T-cell (primary cell): ENCODE measurements at places on chromosomes 2 and 18. TPM values are rescaled to one million over a fixed set of nuclear protein-coding genes. Genes with fewer than 3 reads are reported as not detected.

GRCh38 chr2:121491518-121491917 lies 39.2 kb upstream of the RNU4ATAC start:
- H3K36me3 ChIP-seq: no peaks in the 10 kb centered on the region
- no peaks in the 10 kb centered on the region for H3K27me3 ChIP-seq
- no peak overlapping the region for H3K27ac ChIP-seq
- no peak overlapping the region for H3K4me3 ChIP-seq

DNA sequence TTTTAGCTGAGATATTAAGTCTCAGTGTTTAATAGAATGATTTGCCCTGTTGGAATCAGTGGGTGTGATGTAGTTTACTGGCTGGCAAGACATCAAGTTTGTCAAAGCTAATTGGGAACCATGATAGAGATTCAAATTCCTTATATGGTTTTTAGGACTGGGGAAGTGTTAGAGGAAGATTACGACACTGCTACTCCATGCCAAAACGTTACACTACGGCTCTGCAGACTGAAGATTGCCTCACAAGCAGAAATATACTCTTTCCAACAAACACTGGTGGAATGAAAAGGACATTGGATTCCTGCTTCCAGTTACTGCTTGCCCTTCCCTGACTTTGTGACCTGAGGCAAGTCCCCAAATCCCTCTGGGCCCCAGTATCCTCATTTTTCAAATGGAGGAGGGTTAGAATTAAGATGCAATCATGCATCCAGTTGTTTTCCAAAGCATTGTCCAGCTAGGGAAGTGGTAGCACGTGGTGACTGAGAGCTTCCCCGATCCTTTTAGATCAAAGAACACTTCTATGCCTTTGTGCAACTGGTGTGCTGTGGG lies 147.6 kb downstream of the CDC42EP3 start:
- H3K4me1 ChIP-seq: no peaks in the 10 kb centered on the region
- no peak overlapping the region for H3K4me3 ChIP-seq
- no peaks in the 10 kb centered on the region for H3K36me3 ChIP-seq
- DNase-seq: no peak
- H3K27me3 ChIP-seq: no peaks in the 10 kb centered on the region

The PRSS56 gene
- total RNA-seq: not detected

DNA sequence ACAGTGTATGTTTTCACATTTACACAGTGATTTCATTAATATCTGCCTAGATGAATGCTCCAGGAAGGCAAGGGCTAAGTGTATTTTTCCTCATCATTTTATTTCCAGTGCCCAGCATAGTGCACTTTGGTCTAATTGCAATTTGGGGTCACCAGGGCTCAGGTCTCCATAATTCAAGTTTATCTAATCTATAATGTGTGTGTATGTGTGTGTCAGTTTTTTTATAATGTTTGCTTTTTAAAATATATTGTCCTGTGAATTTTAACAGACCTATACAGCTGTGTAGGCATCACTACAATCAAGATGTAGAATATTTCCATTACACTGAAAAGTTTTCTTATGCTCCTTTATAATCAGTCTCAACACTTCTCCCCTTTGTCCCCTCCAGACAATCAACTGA lies 620.4 kb downstream of the STK39 start:
- H3K36me3 ChIP-seq: no peaks in the 10 kb centered on the region
- H3K4me3 ChIP-seq: no peak overlapping the region
- H3K27me3 ChIP-seq: no peaks in the 10 kb centered on the region
- H3K27ac ChIP-seq: no peak overlapping the region
- DNase-seq: no peak

GRCh38 chr2:50641633-50642032 lies 390.3 kb downstream of the NRXN1 start:
- no peak overlapping the region for H3K4me3 ChIP-seq
- no peak overlapping the region for H3K27ac ChIP-seq
- no peaks in the 10 kb centered on the region for H3K27me3 ChIP-seq
- H3K36me3 ChIP-seq: no peaks in the 10 kb centered on the region
- no peak for DNase-seq
- no peaks in the 10 kb centered on the region for H3K4me1 ChIP-seq

DNA sequence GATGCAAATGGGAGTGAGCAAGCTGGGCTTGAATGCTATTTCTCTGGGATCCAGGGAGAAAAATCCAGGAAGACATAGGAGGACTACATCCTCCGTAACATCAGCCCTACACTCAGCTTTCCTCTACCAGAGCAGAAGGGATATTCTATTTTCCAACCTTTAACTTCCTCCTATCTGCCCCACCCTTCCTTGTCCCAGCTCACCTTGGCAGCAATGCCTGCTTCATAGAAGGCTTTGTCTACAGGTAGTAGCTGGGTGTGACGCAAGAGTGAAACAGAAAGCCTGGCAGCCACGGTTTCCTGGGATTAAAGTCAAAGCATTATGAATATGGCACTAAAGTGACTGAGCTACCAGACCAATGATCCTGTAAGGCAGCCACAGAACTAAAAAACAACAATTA lies 3.9 kb downstream of the KRTCAP3 start:
- H3K27ac ChIP-seq: no peak overlapping the region
- no peak overlapping the region for H3K4me3 ChIP-seq
- H3K27me3 ChIP-seq: no peaks in the 10 kb centered on the region
- DNase-seq: no peak
- peaks cover 3% of the 10 kb centered on the region for H3K4me1 ChIP-seq
- H3K36me3 ChIP-seq: peaks cover 15% of the 10 kb centered on the region

The PLGLB2 gene
- 0.82 TPM for total RNA-seq

GRCh38 chr18:10020171-10020570 lies 106.4 kb downstream of the VAPA start:
- no peak for DNase-seq
- H3K27ac ChIP-seq: no peak overlapping the region
- no peaks in the 10 kb centered on the region for H3K4me1 ChIP-seq
- no peak overlapping the region for H3K4me3 ChIP-seq
- H3K27me3 ChIP-seq: no peaks in the 10 kb centered on the region

The IL37 gene
- total RNA-seq: not detected

DNA sequence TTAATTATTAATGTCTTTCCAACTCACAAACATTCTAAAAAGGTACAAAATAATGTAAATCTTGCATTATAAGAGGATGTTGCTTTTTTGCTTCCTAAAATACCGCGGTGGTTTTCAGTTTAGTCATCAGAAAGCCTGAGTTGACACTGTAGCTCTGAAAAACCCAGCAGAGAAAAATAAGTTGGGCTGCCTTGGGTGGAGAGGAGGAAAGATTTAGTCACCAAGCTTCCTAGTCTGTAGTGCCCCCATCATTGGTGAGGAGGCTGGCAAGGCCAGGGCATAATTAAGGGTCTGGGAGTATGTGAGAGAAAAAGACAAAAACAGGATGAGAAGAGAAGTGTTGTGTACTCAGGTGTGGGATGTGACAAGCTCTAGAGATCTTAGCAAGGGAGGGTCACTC lies 5.7 kb downstream of the PTPRM start:
- peaks cover 8% of the 10 kb centered on the region for H3K4me1 ChIP-seq
- H3K4me3 ChIP-seq: no peak overlapping the region
- no peaks in the 10 kb centered on the region for H3K27me3 ChIP-seq
- DNase-seq: no peak

- no peaks in the 10 kb centered on the region for H3K36me3 ChIP-seq
- no peaks in the 10 kb centered on the region for H3K27me3 ChIP-seq
- H3K27ac ChIP-seq: no peak overlapping the region
- no peak overlapping the region for H3K4me3 ChIP-seq
Observed at GRCh38 chr2:44638649-44639048, 276.9 kb downstream of the CAMKMT start.

The WDSUB1 gene
- 7.7 TPM for total RNA-seq

The DDX18 gene
- total RNA-seq: 128 TPM

The BARD1 gene
- total RNA-seq: 8.1 TPM

DNA sequence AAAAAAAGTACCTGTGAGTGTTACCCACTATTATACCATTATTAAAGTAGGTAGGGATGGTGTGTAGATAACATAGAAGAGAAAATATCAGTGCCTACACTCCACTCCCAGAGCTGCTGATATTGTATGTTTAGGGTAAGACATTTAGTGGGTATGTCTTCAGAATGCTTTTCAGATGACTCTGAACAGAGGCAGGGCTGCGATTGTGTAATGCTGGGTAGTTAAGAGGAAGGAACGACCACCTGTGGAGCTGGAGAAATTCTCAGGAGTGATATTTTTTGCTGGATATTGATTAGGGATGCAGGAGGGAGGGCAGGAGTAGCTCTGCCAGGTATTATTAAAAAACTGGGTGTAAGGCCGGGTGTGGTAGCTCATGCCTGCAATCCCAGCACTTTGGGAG lies 2.8 kb downstream of the CNOT11 start:
- peaks cover 26% of the 10 kb centered on the region for H3K4me1 ChIP-seq
- no peak overlapping the region for H3K27ac ChIP-seq
- no peak for DNase-seq
- H3K4me3 ChIP-seq: no peak overlapping the region
- H3K27me3 ChIP-seq: no peaks in the 10 kb centered on the region
- H3K36me3 ChIP-seq: no peaks in the 10 kb centered on the region

The AOX1 gene
- 1.4 TPM for total RNA-seq

DNA sequence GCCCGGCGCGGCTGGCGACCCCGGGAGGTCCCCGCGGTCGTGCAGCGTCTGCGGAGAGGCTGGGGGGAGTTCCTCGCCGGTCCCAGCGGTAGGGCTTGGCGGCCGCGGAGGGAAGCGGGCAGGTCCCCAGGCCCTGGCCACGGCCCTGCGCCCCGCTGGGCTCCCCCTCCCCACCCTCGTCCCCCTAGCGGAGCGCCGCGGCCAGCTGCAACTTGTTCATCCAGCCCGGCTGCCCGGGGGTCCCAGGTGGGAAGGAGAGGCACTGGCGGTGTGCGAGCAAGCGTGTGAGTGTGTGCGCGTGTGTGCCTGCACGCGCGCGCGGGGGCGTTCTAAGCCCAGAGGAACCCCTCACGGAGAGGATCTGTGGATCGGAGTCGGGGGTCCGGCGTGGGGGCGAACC lies 1.3 kb downstream of the PTPRM start:
- no peak overlapping the region for H3K27ac ChIP-seq
- no peak for DNase-seq
- H3K4me1 ChIP-seq: peaks cover 3% of the 10 kb centered on the region
- no peaks in the 10 kb centered on the region for H3K36me3 ChIP-seq

GRCh38 chr2:96315400-96316071 lies 9.6 kb upstream of the ITPRIPL1 start:
- DNase-seq: peak; percentile 10
- no peaks in the 10 kb centered on the region for H3K27me3 ChIP-seq
- H3K4me1 ChIP-seq: peaks cover 48% of the 10 kb centered on the region
- peak overlapping the region; percentile 57 for H3K27ac ChIP-seq
- H3K36me3 ChIP-seq: no peaks in the 10 kb centered on the region
